ENCODE measurements at places on chromosomes 4 and X.
A peak's percentile ranks its signal among the peaks of the same experiment; 100 is the strongest.

GRCh38 chrX:64976673-64977040 lies 407 bp upstream of the ZC4H2 start:
- no peak for DNase-seq

DNA sequence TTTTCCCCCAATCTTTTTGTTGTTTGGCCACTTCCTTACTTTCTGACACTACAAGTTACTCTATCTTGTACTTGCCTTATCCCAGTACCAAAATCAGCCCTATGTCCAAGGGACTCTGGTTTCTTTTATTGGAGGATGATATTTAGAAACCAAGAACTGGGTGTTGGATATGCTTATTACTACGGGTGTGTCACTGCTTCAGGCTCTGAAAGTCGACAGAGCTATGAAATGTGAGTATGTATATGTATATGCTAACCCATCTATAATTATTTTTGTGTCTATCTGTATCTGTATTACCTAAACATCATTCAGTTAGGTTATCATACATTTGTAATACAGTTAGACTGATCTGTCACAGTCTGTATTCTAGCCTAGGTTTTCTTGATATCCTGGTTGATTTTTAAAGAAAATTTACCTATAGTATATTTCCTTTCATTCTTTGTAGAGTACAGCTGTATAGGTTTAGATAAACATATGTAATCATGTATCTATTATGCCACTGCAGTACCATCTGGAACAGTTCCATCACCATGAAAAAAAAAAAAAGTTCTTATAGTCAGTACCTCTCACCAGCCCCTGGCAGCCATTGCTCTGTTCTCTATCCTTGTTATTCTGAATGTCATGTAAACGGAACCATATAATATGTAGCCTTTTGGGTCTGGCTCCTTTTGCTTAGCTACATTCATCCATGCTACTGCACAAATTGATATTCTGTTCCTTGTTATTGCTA lies 18.1 kb downstream of the SEC24B start:
- DNase-seq = no peak

DNA sequence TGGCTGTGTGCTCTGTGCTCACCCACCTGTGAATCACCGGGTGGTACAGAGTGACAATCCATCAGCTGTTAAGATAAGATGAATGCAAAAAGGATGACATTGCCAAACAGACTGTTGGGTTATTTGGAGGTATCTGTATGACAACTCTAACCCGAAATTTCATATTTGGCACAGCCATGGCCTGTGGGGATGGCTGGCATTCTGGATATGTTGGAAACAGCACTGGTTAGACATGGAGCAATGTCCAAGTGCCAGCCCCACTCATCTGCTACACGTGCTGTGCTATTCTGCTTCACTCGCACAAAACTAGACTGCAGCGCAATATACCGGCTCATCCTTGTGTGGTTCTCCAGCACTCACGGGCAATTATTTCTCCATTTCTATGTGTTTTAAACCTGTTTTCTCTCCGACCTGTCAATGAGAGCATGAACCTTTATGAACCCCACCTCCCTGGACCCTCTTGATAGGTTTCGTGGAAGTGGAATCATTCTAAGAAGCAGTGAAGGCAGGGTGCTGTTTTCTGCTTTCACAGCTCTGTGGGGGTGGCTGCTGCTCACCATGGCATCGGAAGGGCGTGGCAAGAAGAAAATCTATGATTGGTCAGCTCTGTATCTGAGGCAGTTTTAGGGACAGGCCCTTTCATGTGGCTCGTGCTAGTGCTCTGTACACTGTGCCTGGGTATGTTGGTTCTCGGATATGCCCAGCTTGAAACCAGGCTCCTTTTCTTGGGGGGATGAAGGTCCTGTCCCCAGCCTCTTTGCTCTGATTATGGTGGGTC lies 94.9 kb downstream of the ENPP6 start:
- no peak for DNase-seq

- no peak for DNase-seq
Measured at GRCh38 chr4:98748609-98749008, 90.2 kb upstream of the TSPAN5 start.

- DNase-seq = no peak
Measured at GRCh38 chr4:40280586-40280985, 54.5 kb upstream of the CHRNA9 start.

DNA sequence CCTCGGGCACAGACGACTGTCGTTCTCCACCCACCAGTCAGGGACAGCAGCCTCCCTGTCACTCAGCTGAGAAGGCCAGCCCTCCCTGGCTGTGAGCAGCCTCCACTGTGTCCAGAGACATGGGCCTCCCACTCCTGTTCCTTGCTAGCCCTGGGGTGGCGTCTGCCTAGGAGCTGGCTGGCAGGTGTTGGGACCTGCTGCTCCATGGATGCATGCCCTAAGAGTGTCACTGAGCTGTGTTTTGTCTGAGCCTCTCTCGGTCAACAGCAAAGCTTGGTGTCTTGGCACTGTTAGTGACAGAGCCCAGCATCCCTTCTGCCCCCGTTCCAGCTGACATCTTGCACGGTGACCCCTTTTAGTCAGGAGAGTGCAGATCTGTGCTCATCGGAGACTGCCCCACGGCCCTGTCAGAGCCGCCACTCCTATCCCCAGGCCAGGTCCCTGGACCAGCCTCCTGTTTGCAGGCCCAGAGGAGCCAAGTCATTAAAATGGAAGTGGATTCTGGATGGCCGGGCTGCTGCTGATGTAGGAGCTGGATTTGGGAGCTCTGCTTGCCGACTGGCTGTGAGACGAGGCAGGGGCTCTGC lies 7.9 kb upstream of the MSANTD1 start:
- DNase-seq = no peak

- no peak for DNase-seq
Measured at GRCh38 chr4:24433515-24434214, 150.7 kb downstream of the DHX15 start.

- peak; percentile 52 for DNase-seq
Measured at GRCh38 chr4:55553441-55554201, 6.9 kb upstream of the CLOCK start.

DNA sequence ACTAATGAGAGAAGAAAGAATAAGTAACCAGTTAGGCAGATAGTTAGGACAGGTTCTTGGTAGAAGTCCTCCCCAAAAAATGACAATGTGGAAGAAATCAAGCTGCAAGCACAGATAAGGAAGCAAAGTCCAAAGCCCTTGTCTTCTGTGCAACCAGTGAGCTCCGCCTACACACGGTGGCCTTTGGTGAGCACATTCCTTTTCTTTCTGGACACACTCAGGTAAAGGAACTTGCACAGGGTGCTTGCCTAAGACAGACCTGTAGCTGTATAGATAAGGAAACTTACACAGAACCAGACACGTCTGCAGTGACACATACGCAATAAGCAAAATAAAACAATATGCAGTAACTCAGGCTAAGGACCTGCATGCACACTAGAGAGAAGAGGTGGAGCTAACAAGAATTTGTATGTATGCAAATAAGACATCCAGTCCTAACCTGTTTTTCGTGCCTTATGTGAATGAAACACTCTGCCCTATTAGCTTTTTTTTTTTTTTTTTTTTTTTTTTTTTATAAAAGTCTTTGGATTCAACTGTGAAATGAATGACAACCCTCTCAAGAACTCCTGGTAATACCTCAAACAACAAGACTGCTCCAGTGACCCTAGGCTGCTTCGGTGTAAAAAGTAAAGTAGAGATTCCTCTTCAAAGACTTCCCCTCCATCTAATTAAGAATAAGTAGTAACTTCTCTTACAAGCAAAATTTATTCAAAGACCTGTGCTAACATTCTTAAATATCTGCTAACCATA lies 48.8 kb downstream of the UGT2B10 start:
- no peak for DNase-seq

- no peak for DNase-seq
Measured at GRCh38 chr4:109554971-109555370, 5.1 kb upstream of the MCUB start.

GRCh38 chrX:105608745-105609144 lies 213.6 kb upstream of the NRK start:
- no peak for DNase-seq
